ENCODE measurements at places on chromosomes 3 and 15.

GRCh38 chr15:58369261-58369701, 62.5 kb upstream of the LIPC start:
- no peak for DNase-seq

GRCh38 chr3:71436337-71436736, 147.2 kb downstream of the FOXP1 start:
- no peak for DNase-seq

DNA sequence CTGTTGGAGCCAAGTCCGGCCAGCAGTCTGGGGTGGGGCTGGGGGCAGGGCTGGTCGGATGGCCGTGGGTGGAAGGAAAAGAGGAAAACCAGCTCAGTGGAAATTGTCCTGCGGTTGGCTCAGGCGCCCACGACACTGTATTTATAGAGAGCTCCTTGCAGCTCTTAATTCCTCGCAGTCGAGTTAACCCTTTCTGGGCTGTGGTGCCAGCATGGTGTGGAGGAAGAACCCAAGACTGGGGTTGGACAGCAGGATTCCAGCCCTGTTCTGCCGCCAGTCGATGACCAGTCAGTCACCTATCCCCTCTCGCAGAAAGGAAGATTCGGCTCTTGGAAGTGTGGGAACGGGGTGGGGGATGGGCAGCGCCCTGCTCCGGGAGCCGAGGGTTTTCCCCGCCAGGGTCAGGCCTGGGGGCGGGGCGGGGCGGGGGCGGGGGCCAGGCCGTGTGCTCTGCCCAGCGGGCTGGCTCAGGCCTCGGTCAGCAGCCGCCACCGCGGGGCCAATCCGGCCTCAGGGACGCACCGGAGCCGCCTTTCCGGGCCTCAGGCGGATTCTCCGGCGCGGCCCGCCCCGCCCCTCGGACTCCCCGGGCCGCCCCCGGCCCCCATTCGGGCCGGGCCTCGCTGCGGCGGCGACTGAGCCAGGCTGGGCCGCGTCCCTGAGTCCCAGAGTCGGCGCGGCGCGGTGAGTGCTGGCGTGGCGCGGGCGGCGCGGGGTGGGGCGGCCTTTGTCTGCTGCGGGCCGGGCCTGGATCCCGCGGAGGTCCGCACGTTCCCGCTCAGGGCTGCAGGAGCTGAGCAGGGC, at the start of gene CD276:
CD276 (plus strand) TSS at position 607 of the 804 bp plus-strand sequence. CDS start 15,257 bp downstream, outside the sequence.
- no peak for DNase-seq

GRCh38 chr3:127073941-127074820, 91.3 kb downstream of the PLXNA1 start:
- DNase-seq = no peak

GRCh38 chr15:36438499-36438898, 140.9 kb upstream of the CDIN1 start:
- DNase-seq = no peak

GRCh38 chr15:67883234-67883773, 43.5 kb upstream of the RNU6-1 start:
- no peak for DNase-seq

GRCh38 chr3:117964814-117965213, 1069.8 kb downstream of the IGSF11 start:
- no peak for DNase-seq

- DNase-seq = no peak
Measured at GRCh38 chr15:100559330-100559729, 30.6 kb upstream of the CERS3 start.

- DNase-seq = no peak
Measured at GRCh38 chr3:160312014-160312624, 86.9 kb downstream of the C3orf80 start.

DNA sequence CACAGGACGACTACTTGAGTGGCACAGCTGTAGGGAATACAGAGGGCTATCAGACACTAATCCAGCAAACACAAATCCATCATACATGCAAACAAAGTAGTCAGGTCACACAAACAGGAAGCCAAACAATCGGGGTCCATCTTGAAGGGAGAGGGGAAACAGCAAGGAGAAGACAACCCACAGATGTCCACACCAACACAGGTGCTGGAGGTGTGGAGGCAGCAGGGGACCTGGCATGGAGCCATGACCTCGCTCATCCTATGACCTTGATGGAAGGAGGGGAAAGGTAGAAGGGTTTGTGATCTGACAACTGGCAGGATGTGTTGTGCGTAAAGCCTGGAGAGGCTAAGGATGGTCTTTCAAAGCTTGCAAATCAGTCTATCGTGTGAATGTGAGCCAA, 39.9 kb upstream of the SKOR1 start:
- DNase-seq = no peak

DNA sequence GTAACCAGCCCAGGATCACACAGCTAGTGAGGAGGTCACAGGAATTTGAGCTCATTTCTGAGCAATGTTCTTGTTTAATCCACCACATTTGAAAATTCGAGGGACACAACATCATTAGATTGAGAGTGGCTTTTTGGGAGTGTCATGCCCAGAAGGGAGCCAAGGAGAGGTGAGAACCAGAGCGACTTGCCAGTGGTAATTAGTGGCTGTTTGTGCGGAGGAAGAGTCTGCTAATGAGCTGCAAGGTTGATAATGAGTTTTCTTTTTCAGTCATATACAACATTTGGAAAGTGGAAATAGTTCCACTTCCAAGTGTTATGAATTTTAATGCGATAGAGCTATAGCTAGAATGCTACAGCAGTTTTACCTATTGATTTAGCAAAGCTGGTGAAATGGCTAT, 19.7 kb downstream of the GABRA5 start:
- DNase-seq = no peak

DNA sequence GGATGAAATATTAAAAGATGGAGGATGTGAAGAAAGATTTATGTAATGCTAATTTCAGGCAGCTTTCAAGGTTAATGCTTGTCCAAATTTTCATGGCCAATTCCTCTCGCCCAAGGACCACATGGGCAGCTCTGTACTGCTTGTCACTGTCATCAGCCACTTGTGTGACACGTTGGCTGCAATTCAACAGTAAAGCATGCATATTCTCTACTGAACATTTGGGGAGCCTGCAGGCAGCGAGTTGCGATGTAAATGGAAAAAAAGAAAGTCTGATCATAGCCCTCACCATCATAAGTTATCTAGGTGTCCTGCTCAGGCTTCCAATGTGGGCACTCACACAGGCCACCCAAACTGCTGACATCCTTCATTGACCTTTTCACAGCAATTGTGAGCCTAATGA, 1026.8 kb upstream of the NR2F2 start:
- DNase-seq = no peak

GRCh38 chr3:30655187-30655812, 48.9 kb downstream of the TGFBR2 start:
- DNase-seq = no peak

DNA sequence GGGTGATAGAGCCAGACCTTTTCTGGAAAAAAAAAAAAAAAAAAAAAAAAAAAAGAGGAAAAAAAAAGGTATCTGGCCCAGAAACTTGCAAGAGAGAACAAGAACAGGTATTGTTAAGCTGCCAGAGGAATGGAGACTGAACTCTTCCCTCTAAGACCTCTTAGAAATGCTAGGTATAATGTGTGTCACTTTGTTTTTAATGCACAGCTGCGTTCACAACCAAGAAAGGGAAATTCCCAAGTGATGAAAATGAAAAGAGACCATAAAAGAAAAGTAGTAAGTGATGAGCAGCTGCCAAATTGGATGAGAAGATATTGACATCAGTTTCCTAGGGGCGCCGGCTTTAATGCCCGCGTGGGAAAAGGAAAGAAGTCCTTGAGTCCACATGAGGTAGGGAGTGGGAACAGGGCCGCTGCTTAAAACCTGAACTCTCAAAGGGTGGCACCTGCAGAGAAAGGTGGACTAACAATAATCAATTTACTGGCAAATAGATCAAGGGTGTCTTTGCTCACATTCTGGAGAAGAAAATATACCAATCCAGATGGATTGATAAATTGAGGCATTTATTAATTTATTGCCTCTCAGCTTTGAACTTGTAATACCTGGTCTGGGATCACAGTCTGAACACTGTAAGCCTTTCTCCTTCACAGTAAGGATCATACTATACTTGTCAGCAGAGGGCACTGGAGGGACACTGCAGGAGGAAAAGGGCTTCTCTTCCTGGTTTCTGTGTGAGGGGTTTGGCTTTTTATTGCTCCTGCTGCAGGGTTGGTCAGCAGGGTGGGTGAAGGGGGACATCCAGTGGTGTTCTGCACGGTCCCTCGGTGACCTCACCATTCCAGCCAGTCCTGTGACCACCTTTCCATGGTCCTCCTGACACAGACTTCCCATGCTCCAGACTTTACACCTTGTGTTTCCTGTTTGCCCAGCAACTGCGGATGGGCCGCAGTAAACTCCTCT, 131.6 kb downstream of the AQP9 start:
- no peak for DNase-seq

DNA sequence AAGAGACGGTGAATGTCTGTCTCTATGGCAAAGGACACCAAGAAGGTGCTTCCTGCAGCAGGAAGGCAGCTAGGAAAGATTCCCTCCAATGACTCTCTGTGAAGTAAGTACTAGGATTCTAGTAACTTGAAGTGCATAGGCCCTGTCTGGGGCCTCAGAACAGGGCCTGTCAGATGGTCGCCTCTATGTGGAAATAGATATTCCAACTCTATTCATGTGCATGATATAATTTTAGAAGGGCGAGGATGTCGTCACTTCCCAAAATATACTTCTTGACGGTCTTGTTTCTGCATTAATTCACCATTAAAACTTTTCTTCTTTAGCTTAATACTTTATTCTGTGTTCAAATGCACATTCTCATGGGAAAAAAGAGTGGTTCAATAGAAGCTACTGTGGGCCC, 167.0 kb downstream of the TLE3 start:
- DNase-seq = no peak

- no peak for DNase-seq
Measured at GRCh38 chr15:34782901-34783300, 12.4 kb downstream of the ACTC1 start.

- DNase-seq = no peak
Measured at GRCh38 chr15:75565062-75565970, 13.8 kb downstream of the PTPN9 start.

GRCh38 chr3:172982736-172983364, 158.2 kb downstream of the SPATA16 start:
- no peak for DNase-seq

DNA sequence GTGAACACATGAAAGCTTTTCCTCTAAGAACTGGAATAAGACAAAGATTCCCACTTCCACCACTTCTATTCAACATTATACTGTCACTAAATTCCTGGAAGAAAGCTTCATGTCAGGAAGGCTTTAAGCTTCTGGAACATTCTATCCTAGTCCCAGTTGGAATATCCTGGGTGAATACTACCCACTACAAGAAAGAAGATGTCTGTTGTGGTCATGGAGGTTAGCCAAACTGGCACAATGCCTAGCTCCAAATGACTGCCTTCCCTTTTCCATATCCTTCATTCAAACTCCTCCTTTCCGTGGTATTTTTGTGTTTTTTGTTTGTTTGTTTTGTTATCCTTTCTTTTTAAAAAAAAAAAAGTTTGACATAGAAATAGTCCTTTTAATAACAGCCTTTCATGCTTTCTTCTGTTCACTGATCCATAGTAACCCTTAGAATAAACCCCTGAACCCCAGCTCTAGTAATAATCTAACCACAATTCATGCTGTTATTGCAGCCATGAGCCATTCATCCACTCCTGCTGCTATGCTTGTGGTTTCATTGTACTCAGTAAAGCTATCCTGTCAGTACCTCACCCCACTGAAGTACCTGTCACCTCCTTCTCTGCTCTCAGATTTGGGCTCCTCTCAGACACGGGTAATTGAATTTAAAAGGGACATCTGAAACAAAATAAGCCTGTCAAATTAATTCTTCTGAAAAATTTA, 447.5 kb downstream of the IGSF11 start:
- no peak for DNase-seq

GRCh38 chr3:159829539-159830227, 159.0 kb upstream of the IL12A start:
- no peak for DNase-seq
